ENCODE measurements at places on chromosomes 3 and 15. TPM values are rescaled to one million over a fixed set of nuclear protein-coding genes. Genes with fewer than 3 reads are reported as not detected.

GRCh38 chr15:83112233-83112955, 4.9 kb downstream of the TM6SF1 start:
- no peak for DNase-seq

- no peak for DNase-seq
Measured at GRCh38 chr15:91919014-91919534, 65.6 kb downstream of the SLCO3A1 start.

DNA sequence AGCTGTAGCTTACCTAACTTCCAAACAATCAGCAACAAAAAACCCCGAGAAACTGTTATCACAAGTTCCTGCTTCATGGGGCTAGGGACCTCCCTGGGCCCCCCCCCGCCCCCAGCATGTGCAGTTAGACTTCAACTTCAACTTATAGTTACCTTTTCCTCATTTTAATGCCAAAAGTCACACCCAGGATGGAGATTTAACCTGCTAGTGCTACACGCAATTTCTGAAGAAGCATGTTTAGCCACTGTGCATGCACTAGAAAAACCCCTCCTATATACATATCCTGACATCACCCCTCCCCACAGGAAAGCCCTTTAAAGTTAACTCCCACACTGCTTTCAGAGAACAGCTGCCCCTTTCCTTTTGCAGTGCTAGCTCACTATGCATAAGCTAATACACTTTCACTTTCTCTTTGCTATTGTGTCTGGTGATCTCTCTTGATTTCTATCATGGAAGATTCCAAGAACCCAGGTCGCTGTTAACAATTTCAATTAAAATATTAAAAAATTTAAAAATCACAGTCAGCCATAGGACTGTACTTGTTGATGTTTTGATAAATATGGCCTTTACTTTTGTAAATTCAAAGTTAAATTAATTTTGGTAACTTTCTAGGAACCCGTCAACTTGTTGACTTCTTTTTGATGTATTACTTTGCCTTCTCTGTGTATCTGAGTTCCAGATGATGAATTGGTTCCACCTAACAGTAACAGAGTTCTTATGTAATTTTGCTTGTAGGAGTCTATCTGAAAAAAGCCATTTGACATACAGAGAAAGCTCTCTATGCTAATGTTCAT, 75.2 kb upstream of the ACAD9 start:
- DNase-seq = peak; percentile 47

GRCh38 chr3:155026999-155027591, 53.0 kb upstream of the MME start:
- DNase-seq = peak; percentile 67

DNA sequence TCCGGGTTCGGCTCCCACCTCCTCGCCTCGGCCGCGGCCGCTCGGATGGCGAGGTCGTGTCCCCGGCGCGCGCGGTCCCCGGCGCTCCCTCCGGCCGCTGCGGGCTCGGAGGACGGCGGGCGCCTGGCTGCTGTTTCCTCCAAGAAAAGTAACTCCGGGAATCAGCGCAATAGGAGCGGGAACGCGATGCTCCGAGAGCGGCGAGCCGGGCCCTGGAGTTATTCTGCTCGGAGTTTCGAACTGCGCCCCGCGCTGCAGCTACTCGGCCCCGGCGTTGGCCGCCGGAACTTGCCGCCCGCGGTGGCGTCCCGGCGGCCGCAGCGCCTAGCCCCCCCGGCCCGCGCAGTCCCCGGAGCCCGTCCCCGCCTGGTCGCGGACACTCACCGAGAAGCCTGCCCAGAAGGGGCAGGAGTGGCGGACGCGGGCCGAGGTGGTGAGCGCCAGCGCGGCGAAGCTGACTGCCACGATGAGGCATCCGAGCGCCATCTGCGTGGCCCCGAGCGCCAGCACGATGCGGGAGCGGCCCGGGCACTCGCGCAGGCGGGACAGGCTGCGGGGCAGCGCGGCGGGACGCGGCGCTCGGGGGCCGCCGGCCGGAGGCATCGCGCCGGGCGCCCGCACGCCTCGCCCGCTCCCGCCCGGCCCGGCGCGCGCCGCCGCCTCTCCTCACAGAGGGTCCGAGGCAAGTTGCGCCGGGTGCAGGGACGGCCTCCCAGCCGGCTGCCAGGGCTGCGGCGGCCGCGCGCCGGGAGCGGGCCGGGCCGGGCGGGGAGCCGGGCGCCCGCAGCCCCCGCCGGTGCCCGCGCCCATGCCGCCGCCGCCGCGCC, 251.9 kb downstream of the TJP1 start:
- DNase-seq = peak; percentile 43

DNA sequence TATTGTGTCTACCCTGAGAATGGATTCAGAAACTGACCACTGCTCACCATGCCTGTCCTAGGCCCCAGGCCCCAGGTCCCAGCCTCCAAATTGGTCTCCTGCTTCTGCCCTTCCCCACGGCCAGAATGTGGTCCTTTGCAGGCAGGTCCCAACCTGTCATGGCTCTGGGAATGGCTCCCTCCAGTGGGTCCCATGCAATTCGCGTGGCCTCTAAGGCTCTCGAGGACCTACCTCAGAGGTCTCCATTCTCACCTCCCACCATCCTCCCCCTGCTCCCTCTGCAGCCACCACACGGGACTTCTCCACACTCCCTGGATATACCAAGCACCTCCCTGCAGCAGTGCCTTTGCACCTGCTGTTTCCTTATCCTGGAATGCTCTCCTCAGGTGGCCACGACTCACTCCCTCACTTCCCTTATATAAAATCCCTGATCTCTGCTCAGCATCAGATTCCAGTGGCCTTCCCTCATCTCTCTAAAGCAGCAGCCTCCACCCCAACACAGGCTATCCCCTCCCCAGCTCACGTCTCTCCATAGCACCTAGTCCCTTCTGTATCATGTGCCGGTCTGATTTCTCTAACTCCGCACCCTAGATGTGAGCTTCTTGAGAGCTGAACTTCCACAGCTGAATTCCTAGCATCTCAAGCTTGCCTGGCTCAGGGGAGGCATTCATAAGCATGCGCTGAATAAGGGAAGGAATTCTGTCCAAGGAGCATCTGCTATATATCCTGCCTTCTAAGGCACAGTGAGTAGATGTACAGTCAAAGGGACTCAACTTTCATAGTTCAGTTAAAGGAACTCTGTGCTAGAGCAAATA, 56.9 kb downstream of the ARRDC4 start:
- DNase-seq = no peak

DNA sequence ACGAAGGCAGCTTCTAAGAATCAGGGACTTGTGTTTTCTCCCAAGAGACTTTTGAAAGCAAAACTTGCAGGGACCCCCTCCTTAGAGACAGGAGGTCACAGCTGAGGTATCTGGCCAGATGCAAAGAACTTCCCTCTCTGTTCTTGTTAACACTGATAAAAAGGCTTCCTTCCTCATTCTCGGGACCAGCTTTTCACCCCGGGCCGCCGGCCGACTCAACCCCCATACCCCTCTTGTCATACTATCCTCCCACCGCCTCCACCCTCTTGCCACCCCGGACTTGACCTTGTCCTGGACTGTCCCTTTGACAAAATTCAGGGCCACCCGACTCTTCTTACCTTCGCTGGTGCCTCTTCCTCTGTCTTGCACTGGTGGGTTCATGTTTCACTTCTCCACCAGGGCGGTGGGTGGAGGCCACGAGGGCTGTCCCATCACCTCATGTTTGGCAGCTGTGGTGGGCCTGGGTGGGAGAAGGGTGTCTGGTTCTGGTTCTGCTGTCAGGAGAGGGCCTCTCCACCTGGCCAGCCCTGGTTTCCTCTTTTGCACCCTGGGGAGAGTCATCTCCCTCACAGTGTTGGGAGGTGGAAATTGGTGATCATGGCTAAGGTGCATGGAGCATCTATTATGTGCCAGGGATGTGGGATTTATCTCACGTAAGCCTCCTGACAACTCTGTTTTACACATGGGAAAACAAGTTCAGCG, 32.5 kb downstream of the BHLHE40 start:
- no peak for DNase-seq

DNA sequence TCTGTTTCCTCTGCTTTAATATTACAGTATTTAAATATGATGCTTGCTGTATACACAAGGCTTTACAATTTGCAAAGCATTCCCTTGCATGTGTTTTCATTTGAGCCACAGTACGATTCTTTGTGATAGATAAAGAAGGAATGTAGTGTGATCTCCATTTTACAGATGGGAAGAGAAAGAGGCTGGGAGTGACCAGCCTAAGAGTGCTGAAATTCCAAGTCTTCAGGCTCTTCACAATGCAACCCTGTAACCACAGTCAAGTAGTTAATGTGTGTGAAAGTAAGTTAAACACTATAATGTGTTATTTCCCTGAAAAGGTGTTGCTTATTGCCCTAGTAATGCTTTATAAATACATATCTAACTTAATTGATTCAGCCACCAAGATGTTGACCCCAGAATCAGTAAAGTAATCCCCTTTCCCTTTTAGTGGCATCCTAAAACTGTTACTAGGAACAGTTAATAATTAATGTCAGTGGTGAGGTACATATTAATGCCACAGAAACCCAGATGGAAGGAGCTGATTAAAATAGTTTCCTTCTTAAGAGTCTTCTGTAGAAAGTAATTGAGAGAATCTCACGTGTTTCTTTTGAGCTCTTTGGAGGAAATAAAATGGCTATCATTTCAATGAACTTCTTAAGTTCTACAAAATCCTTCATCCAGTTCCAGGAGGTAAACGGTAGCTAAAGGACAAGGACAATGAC, 110.4 kb downstream of the IL12A start:
- peak; percentile 3 for DNase-seq

GRCh38 chr3:51799879-51800749, 21.1 kb upstream of the IQCF6 start:
- DNase-seq = peak; percentile 87

GRCh38 chr3:72739531-72740466, 108.4 kb downstream of the SHQ1 start:
- peak; percentile 22 for DNase-seq

DNA sequence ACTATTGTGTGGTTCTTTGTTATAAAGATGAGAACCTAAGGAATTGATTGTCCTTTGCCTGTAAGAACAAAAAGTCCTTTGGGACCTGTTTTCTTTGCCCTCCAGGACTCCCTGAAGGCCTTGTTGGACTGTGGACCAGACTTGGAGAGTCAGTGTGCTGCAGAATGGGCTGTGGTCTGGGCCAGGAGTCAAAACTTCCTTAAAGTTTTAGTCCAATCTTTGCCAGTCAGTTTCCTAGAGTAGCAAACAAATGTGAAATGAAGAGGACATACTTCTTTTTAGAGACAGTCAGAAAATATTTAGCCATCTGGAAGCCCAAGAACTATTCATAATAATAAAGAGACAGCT, 45.4 kb downstream of the PDE8A start:
- no peak for DNase-seq

GRCh38 chr3:131033480-131034080, 6.9 kb downstream of the NEK11 start:
- DNase-seq = peak; percentile 45

DNA sequence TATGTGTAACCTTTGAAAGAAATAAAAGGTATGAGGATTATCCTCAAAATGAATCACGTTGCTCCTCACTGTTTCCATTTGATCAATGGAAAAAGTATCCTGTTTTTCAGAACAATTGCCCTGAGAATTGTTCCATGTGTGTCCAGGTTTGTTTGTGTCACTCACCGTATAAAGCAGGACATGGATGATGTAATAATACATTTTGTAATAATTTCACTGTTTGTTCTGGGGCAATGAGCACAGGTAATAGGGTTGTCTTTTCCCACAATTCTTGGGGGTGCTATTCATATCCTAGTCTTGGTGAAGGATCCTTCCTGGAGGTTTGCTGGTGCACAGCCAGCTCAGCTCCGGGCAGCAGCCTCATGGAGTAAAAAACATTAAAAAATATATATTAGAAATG, 510.8 kb upstream of the MCTP2 start:
- no peak for DNase-seq

The OR5K2 gene
- total RNA-seq = not detected

The LRRIQ4 gene
- total RNA-seq = not detected

The ZPLD1 gene
- 0.22 TPM for total RNA-seq

The FOXB1 gene
- not detected for total RNA-seq

The GHSR gene
- not detected for total RNA-seq

The PPP2R3A gene
- total RNA-seq = 21.0 TPM

All from GM23248 (cell line).